ENCODE measurements at places on chromosomes 12 and 14.

DNA sequence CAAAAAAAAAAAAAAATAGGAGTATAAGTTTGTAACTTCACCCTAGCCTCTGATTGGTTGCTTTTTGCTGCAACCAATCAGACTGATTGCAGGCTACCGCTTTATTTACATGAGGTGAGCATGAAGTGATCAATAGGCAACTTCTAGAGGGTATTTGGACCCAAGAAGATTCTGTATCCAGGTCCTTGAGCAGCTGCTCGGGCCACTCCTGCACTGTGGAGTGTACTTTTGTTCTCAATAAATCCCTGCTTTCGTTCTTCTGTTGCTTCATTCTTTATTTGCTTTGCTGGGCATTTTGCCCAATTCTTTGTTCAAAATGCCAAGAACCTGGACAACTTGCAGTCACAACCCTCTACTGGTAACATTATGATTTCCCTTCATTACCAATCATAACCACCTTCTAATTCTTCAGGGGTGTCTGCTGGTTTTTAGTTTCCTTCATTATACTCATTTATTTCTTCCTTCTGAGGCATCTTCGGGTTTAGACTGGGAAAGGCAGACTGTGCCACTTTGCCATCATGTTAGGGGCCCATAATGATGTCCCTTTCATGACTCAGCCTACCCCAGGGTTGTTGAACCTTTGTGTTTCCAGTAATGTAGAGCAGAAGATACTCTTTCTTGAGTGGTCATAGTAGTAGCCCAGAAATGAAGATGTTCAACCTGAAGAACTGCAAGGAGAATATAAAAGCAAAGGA is 43.4 kb upstream of the LIMA1 start:
- no peak for DNase-seq

DNA sequence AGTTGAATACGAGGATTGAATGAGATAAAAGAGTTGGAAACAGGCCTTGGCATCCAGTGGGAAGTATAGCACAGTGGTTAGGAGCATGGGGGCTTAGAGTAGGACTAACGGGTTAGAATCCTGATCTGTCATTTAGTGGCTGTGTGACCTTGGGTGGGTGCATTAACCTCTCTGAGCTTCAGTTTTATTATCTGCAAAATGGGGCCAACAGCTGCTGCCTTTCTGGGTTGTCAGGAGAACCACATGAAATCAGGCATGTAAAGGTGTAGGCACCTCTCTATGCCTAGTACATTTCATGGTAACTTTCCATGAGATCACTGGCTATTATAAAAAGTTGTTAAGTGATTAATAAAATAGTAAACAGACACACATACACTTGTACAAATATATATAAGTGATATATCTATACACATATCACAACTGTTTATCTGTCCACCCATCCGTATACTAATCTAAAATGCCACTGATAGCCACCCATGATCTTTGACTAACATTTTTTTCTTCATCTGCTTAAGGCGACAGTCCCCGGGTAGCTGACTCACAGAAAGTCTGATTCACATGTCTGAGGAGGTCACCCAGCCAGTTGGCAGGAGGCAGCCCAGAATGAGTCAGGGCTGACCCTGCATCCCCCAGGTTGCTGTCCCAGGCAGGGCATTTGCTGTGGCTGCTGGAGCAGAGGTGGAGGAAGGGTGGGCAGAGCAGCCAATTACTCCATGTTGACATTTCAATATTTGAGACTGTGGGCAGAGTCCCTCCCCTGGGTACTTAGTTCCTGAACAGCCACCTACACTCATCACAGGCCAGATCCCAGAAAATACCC is 125.6 kb upstream of the NOS1 start:
- no peak for DNase-seq

DNA sequence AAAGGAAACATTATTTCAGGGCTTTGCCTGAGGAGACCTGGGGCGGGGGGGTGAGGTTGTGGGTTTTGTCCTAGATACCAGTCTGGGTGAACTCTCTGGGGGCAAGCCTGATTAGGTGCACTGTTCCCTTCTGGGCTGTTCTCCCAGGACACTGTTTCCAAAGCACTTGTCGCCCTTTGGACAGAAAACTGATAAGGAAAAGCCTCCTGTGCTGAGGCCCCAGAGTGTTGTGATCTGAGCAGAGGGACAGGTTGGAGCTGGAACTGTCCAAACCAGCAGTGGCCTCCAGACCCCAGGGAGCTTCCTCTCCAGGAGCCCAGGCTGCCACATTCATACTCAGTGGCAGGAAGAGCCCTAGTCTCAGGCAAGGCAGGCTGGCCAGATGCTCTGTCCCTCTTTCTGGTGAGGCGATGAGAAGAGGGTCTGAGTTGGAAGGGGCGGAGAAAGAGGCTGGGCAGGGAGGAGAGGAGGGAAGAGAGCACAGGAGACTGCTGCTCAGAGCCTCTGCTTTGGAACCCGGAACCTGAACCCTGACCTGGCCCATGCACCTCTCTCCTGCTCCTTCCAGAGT is 1.9 kb downstream of the GALNT16 start:
- no peak for DNase-seq

GRCh38 chr12:66329941-66330340 is 27.6 kb downstream of the HELB start:
- DNase-seq, result no peak

- DNase-seq, result no peak
Measured at GRCh38 chr12:32105986-32106516, 596 bp upstream of the BICD1 start.

DNA sequence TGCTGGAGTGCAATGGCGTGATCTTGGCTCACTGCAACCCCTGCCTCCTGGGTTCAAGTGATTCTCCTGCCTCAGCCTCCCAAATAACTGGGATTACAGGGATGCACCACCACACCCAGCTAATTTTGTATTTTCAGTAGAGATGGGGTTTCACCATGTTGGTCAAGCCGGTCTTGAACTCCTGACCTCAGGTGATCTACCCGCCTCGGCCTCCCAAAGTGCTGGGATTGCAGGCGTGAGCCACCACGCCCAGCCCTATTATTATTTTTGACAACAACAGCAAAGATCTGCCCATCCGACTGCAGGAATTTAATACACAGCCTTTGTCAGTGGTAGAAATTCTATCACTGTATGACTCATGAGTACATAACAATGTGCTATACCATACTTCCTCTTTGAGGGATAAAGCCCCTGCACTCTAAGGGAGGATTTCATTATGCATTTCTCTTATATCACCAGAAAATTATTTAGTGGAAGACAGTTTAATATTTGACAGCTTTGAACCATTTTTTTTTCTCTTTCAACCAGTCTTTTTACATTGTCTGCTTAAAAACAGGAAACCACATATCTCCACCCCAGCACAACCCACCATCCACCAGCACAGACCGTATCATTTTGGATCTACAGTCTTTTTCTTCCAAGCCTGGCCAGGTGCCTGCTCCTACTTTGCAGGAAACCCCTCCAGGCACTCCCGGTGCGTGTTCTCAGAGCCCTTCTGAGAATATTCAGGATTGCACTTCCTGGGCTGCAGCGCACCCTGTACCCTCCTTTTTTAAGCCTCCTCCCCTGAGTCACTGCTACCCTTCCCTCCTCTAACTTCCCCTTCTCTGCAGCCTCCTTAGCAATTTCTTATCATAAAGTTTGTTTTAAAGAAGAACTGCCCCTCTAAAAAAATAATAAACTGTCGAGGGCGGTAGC is 594 bp downstream of the ARHGDIB start:
- DNase-seq, result no peak

All from stimulated activated CD4-positive, alpha-beta T cell treated with anti-CD3 and anti-CD28 coated beads, Interleukin-2, amount 100 ng/mL, for 4 hours (primary cell).